ENCODE measurements at places on chromosomes 4 and X.

GRCh38 chr4:110487873-110488272 is 11.9 kb downstream of the ENPEP start:
- no peak for DNase-seq

DNA sequence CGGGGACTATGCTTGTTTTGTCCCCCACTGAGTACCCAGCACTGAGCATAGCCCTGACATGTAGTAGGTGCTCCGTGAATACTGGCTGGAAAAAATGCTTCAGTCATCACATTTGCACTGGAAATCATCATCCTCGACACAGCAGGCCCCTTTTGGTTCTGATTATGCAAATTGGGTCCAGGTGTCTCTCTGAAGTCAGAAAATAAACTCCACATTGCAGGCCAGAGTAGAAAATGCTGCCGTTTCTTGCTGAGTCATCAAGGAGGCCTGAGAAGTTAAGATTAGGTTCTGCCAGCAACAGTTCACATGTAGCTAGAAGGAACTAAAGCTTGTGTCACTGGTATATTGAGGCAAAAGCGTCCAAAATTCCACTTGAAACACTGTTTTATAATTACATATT is 15.0 kb upstream of the STK32B start:
- DNase-seq, result no peak

DNA sequence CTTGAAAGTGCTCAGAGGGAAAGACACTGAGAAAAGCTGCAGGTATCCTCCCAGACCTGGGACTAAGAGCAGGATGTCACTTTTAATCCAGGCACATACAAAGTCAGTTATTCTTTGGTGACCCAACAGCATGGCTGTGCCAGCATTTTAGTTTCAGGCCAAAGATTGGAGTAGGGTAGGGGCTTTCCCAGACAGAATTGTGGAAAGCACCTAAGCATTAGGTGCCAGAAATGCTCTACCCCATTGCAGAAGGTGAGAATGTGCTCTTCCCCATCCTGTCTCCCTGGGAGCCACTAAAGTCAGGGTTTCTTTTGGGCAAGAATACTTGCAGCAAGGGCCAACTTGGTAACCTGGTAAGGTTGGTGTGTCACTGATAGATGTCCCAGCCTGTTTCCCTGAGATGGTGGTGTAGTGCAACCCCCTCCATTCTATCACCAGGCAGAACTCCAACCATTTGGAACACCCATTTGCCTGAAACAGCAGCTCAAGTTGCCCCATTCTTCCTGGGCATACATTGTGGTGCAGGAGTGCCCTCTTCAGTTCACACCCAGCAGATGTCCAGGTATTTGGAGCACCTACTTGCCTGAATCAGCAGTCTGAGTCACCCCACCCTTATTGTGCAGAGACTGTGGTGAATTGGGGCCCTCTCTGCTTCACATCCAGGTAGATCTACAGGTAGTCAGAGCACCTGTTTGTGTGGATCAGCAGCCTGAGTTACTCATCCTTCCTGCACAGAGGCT is 183.5 kb downstream of the ZC4H2 start:
- no peak for DNase-seq

- no peak for DNase-seq
Observed at GRCh38 chrX:96480081-96480480, 204.6 kb upstream of the DIAPH2 start.

DNA sequence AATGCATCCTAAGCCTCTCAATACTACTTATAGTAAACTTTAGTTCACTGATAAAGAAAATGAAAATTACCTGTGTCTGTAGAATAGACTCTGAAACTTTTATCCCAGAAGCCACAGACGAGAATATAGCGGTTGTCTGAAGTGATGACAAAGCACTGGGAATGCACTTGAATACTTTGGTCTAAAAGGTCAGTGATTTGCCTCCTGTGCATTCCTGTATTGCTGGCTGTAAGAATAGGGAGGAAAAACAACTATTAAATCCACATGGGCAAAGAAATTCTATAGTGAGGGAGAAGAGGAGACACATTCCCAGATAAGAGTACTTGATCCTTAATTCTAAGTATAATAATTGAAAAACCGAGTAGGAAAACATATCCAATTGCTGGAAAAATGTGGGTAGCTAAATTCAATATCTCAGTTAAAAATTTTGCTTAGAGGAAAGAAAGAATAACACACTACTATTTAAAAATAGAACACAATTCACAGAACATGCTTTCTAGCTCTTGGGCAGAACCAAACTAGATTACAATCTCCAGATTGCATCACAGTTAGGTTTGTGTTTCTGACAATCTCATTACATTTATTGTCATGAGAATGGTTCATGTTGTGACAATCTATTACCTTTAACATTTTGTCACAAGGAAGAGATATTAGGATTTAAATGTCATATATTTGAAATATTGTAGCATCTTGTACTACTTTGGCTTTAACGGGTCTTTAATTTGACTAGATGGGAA is 232.1 kb downstream of the DCLK2 start:
- DNase-seq, result no peak

DNA sequence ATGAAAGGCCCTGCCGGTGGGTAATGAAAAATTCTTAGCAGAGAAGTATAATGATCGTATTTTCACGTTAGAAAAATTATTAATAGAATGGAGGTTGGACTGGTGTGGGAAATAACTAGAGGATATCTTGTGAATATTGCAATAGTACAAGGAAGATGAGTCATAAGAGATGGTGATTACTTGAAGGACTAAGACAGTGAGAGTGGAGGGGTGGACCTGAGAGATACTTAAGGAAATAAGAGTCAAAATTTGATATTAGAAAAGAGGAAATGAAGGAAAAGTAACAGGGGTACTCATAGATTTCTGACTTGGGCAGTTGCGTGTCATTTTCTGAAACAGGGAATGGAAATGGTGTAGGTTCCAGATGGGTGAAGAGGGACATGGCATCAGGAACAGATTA is 1.7 kb upstream of the USP53 start:
- no peak for DNase-seq

DNA sequence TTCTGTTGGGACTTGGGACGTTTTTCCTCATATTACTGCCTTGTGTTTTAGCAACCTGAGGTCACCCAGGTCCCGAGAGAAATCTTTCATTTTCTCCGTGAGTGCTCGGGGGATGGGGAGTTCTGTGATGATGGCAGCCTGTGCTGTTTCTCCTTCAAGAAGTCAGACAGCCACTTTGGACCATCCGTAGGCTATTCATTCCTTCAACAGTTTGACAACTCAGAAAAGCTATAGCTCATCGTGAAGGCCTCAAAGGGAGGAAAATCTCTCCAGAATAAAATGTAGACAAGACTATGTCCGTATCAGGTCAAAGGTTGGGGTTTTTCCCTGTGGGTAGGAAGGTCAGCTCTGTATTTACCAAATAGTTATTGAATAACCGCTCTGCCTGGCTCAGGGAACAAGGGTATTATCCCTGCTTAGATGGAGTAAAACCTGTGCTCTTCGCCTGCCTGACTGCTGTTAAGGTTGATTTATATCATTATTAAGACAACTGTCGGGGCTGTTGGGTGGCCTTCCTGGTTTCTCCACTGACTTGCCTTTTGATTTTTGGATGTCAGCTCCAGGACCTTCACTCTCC is 36.6 kb downstream of the FAM114A1 start:
- no peak for DNase-seq

DNA sequence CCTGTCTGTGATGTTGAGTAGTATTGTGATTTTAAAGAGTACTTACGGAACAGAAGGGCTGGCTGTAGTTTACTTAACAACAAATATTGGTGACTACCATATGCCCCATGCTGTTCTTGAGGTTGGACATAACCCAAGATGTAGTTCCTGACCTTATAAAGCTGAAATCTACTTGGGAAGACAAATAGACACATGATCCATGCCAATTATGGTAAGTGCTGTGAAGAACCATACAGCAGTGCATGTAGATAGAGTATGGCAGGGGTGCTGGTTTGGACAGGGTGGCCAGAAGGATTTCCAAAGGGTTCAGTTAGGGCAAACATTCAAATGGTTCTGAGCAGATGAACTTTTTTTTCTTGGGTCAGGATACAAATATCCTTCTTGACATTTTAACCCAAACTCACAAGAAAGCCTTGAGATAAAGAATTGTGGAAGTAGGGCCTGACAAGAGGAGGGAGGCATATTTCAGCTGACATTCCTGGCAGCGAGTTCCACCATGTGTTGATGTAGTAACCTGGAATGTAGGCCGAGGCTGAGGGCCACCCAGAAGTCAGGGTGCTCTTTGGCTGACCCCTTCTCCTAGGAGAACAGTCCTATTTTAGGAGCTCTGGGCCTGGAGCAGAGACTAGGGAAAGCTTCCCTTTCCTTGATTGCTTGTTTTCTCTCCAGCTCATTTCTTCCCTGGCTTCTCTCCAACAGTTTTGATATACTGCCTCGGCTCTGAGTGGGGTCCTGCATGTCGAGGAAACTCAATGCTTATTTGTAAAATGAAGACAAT is 74.2 kb downstream of the FREM3 start:
- DNase-seq, result no peak

DNA sequence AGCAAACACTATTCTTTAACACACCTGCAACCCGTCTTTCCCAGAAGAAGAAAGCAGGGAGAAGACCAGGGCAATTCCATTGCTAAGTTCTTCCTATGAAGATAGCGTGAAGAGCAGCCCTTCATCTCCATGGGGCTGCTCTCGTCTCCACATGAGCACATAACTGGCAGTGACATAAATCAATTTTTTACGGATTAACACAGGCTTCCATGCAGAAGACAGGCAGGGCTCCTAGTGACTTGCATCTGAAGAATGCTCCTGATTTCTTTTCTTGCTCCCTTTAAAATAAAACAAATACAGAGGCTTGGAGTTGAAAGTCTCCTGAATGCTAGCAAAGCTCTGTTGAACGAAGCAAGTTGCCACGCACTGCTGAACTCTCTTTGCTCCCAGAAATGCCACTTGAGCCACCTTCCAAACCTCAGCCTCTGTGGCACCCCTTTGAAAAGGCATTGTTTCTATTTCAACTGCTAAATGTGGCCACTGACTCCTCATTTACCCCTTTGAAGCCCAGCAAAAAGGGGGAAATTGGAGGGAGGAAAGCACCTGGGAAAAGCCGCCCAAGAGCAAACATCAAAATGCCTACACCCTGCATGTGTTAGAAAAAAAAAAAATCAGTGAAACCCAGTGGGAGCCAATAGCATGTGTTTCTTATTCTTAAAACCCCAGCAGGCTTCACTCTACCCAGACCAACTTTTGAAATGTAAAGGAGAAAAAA is 383.7 kb downstream of the IDS start:
- DNase-seq, result no peak

DNA sequence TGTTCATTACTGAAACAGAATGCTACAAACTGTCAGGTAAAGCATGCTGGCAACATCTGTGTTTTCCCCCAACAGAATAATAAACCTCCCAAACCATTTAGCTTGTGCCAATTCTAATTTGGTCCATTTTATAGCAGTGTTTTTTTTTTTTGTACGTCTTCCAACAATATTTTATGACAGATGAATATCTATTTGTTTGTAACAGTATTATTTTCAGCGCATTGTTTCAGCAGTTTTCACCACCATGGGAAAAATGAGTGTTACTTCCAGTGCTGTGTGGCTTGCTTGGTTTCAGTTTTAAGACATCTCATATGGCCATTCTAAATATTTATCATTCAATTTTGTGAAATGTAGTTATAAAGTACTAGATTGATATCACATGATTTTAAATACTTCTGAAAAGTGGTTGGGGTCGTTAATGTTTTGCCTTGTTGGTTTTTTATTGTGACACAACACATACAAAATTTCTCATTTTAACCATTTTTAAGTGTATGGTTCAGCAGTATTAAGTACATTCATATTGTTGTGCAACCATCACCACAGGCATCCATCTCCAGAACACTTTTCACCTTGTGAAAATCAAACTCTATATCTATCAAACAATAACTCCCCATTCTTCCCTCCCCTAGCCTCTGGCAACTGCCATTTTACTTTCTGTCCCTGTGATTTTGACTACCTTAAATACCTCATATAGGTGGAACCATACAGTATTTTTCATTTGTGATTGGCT is 25.6 kb upstream of the TBC1D19 start:
- no peak for DNase-seq

- DNase-seq, result no peak
Observed at GRCh38 chr4:169999923-170000322, 26.3 kb downstream of the MFAP3L start.

DNA sequence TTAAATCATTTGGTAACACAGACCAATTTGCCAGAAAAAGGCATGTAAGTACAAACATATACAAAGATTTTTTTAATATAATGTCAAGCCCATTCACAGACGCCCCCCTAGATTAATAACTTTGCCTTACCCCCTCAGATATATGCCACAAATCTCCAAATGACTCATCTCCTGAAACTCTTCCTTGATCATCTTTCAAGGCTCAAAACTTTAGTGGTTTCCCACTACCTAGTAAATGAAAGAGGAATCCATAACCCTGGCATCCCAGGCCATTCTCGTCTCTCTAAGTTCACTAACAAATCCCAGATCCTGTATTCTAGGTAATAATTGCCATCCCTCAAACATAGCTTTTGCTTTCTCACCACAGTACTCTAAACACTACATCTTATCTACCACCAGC is 61.9 kb downstream of the PRSS12 start:
- no peak for DNase-seq

DNA sequence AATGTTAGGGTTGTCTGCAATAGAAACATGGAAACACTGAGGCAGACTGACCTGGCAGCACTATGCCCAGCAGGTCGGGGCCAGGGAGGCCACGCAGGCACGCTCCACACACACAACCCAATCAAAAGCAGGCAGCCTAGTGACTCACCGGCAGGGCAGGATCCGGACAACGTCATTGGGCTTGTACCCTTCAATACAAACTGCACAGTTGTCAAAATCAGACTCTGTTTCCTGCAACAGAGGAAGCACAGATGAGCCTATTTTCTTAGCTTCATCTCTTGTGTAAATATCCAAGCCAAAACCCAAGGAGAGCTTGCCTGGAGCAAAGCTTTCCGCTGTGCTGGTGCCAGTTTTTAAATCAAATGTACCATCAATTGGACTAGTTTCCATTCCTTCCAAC is 185.8 kb downstream of the RNF150 start:
- no peak for DNase-seq

DNA sequence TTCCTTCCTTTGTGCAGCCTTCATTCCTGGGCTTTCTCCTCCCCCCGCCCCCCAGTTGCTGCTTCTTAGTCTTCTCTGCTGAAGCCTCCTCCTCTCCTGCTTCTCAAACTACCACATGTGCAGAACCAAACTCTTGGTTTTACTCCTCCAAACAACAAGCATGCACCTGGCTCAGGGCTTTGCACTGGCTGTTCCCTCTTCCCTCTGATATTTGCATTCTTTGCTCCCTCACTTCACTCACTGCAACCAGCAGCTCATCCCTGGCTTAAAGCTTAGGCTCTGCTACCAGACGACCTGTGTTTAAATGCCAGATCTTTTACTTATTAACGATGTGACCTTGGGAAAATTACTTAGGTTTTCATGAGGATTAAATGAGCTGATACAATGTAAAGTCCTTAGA is 51.4 kb downstream of the MED28 start:
- DNase-seq, result no peak

- no peak for DNase-seq
Observed at GRCh38 chr4:180798036-180798577, 1445.1 kb upstream of the TENM3 start.

DNA sequence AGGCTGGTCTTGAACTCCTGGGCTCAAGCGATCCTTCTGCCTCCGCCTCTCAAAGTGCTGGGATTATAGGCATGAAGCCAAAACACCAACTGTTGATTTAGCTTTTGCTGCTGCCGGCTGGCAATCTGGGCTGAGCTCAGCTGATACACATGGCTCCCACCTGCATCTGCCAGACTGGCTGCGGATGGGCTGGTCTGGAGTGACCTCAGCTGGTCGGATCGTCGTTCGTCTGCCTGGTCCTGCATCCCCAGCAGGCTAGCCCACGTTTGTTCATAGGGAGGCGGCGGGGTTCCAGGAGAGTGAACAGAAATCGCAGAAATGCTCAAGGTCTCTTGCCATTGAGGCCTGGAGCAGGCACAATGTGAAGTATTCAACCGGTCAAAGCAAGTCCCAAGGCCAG is 74.4 kb upstream of the DDX3X start:
- DNase-seq, result no peak
